Stimulated activated CD4-positive, alpha-beta T cell treated with anti-CD3 and anti-CD28 coated beads, Interleukin-2, amount 100 ng/mL, for 4 hours (primary cell): ENCODE measurements at places on chromosomes 12 and 14.

- DNase-seq, result no peak
Measured at GRCh38 chr14:65071544-65071943, 30.8 kb downstream of the MAX start.

DNA sequence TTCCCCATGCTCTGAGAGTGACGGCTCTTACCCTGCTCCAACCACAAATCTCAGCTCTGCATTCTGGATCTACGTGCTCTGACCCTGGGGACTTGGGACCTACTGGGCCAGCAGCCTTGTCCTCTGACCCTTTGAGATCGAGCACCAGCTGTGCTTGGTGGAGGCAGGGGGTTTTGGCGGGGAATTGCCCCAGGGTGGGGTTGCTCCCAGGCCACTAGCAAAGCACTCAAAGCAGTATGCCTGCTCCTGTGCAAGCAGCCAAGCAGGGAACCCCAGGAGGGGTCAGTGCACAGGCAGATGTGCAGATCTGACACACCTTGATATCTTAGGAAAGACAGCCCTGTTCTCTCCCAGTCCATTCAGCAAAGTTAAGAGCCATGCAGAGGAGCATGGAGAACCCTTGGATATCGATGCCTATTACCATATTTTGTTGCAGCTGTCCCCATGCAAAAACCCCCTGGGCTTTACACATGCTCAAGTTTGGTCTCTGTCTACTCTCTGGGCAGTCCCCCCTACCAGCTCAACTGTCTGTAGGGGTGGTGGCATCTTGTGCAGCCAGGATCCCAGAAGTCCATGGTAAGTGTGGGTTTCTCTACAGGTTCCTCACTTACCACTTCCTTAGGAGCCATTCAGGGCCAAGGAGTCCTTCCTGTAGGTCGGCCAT, 319.0 kb downstream of the TMTC2 start:
- DNase-seq, result no peak

- no peak for DNase-seq
Measured at GRCh38 chr14:64673748-64674147, 30.5 kb upstream of the PLEKHG3 start.

GRCh38 chr14:74425525-74426201, 347 bp downstream of the SYNDIG1L start:
- DNase-seq, result peak; percentile 19

DNA sequence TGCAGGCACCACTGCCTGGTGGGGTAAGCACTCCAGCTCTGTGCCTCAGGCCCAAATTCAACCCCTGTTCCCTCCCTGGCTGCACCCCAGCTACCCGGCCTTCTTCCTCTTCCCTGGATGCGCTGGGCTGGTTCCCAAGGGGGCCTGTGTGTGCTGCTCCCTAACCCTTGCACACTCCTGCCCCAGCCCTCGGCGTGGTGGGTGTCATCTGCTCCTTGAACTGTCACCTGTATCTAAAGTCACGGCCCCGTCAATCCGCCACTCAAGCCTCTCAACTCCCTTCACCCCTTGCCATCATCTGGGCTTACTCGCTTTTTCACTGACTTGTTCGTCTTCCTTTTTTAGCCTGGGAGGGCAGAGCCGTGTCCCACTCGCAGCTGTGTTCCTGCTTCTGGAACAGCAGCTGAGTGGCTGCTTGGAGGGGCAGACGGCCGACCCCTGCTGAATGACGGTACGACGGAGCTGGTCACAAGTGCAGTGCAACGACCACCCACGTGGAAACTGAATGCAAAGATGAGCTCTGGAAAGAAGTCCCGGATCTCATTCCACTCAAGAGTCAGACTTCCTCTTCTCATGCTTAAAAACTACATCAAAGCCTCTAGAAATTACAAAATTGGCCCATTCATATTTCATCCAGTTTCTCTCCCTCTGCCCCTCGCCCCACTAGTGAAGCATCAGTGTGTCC, 138.9 kb downstream of the PIWIL1 start:
- DNase-seq, result no peak

DNA sequence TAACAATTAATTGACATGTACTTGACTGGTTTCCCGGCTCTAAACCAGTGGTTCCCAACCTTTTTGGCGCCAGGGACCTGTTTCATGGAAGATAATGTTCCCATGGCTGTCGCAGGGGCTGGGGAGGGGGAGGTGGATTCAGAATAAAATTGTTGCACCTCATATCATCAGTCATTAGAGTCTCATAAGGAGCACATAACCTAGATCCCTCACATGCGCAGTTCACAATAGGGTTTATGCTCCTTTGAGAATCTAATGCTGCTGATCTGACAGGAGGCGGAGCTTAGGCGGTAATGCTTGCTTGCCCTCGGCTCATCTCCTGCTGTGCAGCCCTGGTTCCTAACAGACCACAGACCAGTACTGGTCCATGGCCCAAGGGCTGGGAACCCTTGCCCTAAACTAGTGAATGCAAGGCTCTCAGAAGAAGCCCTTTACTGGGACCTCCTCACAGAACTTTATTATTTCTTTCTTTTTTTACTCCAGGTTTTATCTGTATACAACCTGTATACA, 86.4 kb upstream of the SINHCAF start:
- no peak for DNase-seq

DNA sequence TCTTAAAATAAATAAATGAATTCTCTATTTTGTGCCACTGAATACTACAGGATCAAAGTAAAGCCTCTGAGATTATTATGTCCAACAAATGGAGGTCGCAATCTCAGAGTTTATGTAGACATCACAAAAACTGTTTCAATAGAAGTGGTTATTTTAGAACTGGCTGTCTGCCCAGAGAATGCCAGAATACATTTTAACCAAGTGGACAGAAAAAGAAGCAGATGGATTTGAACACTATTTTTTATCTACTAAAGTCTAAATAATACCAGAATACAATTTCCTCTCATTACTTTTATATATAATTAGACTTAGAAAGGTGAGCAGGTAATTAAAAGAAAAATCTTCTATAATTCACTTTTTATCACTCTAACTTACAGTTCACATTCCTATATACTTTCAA, 118.3 kb downstream of the MED13L start:
- DNase-seq, result no peak

DNA sequence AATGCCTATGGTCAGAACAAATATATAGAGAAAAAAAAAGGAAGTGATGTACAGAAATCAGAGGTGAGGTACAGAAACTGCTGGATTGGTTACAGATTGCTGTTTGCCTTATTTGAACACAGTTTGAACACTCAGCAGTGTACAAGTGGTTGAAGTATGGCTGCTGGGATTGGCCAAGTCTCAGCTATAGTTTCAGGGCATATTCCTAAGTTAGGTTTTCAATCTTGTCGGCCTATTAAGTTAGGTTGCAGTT, 146.4 kb downstream of the LLPH start:
- DNase-seq, result no peak

DNA sequence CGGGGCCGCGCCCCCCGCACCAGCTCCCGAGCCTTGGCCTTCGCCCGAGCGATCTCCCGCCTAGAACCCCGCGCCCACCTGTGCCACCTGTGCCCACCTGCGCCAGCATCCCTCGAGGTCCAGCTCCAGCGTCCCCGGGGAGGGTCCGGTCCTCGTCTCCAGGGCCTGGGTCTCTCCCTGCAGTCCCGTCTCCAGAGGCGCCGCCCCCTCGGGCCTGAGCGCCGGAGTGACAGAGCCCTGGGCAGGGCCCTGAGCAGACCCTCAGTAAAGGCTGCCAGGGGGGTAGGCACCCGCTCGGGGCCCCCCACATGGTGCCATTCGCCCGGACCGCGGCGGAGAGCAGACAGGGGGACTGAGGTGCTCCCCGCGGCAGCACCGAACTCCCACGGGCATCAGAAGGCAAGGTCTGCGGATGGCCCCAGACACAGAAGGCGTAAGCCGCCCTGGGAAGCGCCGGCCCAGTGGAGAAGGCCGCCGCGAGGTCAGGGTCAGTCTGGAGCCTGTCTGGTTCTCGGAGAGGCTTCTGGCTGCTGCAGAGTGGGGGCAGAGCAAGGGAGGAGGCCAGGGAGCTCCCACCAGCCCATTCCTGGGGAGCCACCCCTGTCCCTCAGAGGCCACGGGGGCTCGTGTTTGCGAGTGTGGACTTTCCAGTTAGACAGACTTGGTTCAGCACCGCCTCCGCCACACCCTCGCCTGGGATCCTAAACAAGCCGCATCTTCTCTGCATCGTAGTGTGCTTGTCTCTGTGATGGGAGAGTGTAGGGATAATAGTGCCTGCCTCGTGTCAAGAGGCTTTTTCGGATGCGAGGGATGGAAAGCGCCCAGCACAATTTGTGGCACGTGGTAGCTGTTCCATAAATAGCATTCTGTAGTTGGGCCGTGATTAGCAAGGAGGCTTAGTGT, 1.1 kb upstream of the PPP1R13B start:
- no peak for DNase-seq

- DNase-seq, result no peak
Measured at GRCh38 chr12:24469089-24469488, 479.8 kb downstream of the BCAT1 start.

GRCh38 chr12:84077679-84078078, 834.9 kb downstream of the SLC6A15 start:
- DNase-seq, result no peak

- no peak for DNase-seq
Measured at GRCh38 chr14:58690801-58691516, 53.2 kb downstream of the DACT1 start.
